Forelimb muscle (tissue), 1 donor: ENCODE measurements at places on chromosomes 6 and 20. TPM values are rescaled to one million over a fixed set of nuclear protein-coding genes. Genes with fewer than 3 reads are reported as not detected.

DNA sequence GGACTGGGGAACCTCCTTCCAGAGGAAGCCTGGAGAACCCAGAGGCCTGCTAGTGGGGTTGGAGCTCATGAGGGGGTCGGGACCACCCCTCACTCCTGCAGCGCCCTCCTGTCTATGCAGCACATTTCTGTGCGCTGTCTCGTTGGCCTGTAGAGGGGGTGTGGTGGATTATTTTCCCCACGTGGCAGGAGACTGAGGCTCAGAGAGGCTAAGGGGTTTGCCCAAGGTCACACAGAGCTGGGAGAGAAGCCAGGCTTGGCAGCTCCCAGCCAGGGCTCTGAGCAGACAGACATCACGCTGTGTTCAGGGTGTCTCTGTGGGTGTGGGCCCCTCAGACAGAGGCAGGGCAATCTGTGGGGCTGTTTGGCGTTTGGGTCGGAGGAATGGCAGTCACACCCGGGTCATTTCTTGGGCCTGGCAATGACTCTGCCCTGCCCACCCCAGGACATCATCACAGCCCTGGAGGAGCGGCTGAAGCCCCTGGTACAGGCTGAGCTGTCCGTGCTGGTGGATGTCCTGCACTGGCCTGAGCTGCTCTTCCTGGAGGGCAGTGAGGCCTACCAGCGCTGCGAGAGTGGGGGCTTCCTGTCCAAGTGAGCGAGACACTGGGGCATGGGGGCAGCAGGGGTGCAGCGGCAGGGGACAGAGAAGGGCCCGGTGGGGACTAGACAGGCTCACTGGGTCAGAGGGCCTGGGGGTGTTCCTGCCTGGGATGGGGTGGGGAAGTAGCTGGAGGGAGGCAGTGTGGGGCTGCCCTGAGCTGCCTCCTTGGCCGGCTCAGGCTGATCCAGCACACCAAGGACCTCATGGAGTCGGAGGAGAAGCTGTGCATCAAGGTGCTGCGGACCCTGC, 27.7 kb downstream of the UQCC2 start:
- no peak for DNase-seq

DNA sequence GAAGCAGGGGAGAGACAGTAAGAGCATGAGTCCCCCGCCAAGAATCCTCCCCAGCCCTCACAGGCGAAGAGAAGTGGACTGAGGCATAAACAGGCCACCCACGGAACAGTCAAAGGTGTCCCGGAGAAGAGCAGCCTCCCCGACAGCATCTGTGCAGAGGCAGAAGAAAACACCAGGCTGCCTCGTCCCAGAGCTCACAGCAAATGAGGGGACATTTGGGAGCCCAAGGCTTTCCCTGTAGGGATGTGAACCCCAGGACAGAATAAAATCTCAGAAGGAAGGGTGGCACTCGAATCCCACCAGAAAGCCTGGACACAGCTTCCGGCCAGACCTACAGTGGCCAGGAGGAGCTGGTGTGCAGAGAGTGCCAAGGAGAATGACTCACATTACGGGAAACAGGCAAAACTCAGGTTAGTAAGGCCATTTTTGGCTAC, 90.4 kb downstream of the DLL1 start:
- no peak for DNase-seq

DNA sequence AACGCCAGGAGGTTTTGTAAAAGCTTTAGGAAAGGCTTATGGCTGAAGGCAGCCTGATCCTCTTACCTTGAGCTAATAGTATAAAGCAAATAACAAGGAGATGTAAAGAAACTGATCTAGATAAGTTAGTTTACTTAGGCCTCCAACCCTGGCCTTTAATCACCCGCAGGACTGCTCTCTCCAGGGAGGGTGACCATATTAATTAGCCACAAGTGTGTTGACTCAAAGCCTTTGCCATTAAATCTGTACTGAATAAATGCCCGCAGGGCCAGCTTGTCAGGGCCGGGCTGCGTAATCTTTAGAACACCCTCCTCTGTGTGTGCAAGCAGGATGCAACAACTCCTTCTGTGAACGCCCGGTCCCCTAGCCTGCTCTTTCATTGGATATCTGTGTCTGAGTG, 6.1 kb upstream of the PRSS16 start:
- DNase-seq = no peak

- no peak for DNase-seq
These were observed 149.9 kb downstream of the MMS22L start for GRCh38 chr6:97133067-97133466.

GRCh38 chr6:53931086-53931485, 136.3 kb downstream of the LRRC1 start:
- no peak for DNase-seq

- no peak for DNase-seq
These were observed 309.5 kb upstream of the CHD6 start for GRCh38 chr20:41927655-41928054.

DNA sequence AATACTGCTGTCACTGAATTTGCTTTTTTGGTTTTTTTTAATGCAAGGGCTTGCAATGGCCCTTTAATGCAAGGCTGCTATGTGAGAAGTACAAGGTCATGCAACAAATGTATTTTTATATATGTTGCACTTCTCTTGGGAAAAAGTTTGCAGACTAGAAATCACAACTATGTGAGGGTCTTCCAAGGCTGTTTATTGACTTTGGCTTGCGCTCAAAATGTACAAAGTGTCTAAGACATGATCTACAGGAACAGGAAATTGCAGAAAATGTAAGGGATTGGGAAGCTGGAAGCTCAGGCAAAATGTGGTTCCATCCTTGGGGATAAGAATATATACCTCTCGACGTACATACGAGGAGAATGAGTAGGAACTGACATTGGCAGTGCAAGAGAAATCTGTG, 92.2 kb upstream of the F13A1 start:
- DNase-seq = no peak

GRCh38 chr20:22387452-22387851, 196.9 kb downstream of the FOXA2 start:
- no peak for DNase-seq

CGA gene
- polyA plus RNA-seq = 0.72 TPM

STMND1 gene
- polyA plus RNA-seq = 0.34 TPM

VSX1 gene
- not detected for polyA plus RNA-seq
